Aorta (tissue), 5 donors: ENCODE measurements at places on chromosomes 4 and X. TPM values are rescaled to one million over a fixed set of nuclear protein-coding genes. Genes with fewer than 3 reads are reported as not detected.

- DNase-seq = no peak
- no peaks in the 10 kb centered on the region for H3K36me3 ChIP-seq
- no peak overlapping the region for H3K27ac ChIP-seq
Measured at GRCh38 chr4:15683143-15683495, 1.5 kb downstream of the FAM200B start.

DNA sequence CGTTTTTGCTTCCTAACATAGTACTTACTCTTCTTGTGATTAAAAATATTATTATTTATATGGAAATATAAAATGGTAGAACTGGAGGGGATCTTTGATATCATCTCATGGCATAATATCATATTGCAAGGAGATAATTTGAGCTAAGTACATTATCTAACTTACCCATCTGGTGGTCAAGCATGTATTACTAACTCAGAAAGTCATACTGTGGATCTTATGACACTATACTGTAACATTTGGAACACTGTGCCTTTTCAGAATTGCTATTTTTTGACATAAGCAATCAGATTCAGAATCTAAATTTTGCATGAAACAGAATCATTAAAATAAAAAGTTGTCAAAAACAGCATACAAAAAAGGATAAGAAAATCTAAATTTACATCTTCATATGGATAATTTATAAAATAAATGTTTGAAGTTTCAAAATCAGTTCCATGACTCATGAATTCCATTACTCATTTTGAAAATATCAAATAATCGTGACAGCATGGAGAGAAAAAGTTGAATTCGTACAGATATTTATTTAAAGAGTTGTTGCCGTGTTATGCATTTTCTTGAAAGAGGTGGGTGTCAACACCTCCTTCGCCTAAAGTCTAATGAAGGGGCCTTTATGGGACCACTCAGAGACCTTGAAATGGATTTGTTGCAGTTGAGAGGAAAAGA lies 928.1 kb downstream of the PDHA2 start:
- DNase-seq = no peak
- H3K27me3 ChIP-seq = no peaks in the 10 kb centered on the region
- no peaks in the 10 kb centered on the region for H3K4me1 ChIP-seq
- H3K27ac ChIP-seq = no peak overlapping the region

PABPC5 gene
- total RNA-seq = 2.5 TPM

PAGE2 gene
- total RNA-seq = not detected

- no peak overlapping the region for H3K4me3 ChIP-seq
- no peak for DNase-seq
- H3K4me1 ChIP-seq = no peaks in the 10 kb centered on the region
- H3K27ac ChIP-seq = no peak overlapping the region
- no peaks in the 10 kb centered on the region for H3K36me3 ChIP-seq
- H3K27me3 ChIP-seq = no peaks in the 10 kb centered on the region
Measured at GRCh38 chr4:37246891-37247290, 2.3 kb downstream of the NWD2 start.
